ENCODE measurements at places on chromosomes 1 and 21. TPM values are rescaled to one million over a fixed set of nuclear protein-coding genes. Genes with fewer than 3 reads are reported as not detected.

Gene NCAM2
- under 0.01 TPM for total RNA-seq

Gene HTR6
- not detected for total RNA-seq

Gene VSIG8
- total RNA-seq: not detected

Gene ZNF593OS
- not detected for total RNA-seq

Gene GJA8
- total RNA-seq: not detected

Gene TAS1R1
- not detected for total RNA-seq

Gene PKNOX1
- total RNA-seq: 9.2 TPM

Gene NUDT4B
- 8.2 TPM for total RNA-seq

Gene ENAH
- 14.1 TPM for total RNA-seq

Gene FAM3B
- total RNA-seq: not detected

Gene TRIM46
- 1.3 TPM for total RNA-seq

Gene CFHR5
- total RNA-seq: not detected

Gene CELA2B
- total RNA-seq: not detected

Gene OR2T29
- total RNA-seq: not detected

Gene CSMD2
- under 0.01 TPM for total RNA-seq

Gene RNU1-3
- total RNA-seq: under 0.01 TPM

Gene PLA2G2A
- not detected for total RNA-seq

Gene P3R3URF
- total RNA-seq: not detected

Gene LEFTY1
- total RNA-seq: not detected

Gene PLA2G5
- total RNA-seq: not detected

Gene PODN
- not detected for total RNA-seq

Gene PSMA5
- 44.6 TPM for total RNA-seq

Gene DYRK3
- 22.6 TPM for total RNA-seq

Gene NCF2
- total RNA-seq: not detected

Gene ADGRB2
- total RNA-seq: 0.11 TPM

Gene B3GALT2
- total RNA-seq: 2.2 TPM

Gene DMBX1
- total RNA-seq: not detected

Gene ERICH3
- not detected for total RNA-seq

Gene SLFNL1
- total RNA-seq: 0.17 TPM

Gene RIMS3
- total RNA-seq: 0.43 TPM

Gene HYI
- 82.0 TPM for total RNA-seq

Gene GMEB1
- total RNA-seq: 6.5 TPM

Gene ATAD3C
- total RNA-seq: 0.11 TPM

Gene RGS8
- under 0.01 TPM for total RNA-seq

Gene ACTL8
- not detected for total RNA-seq

Gene LCE3D
- not detected for total RNA-seq

Gene NPHS2
- not detected for total RNA-seq

Gene CERS2
- 80.2 TPM for total RNA-seq

Gene SPRR2A
- not detected for total RNA-seq

Gene C1QC
- not detected for total RNA-seq

Gene TMEM54
- total RNA-seq: 10.2 TPM

Gene PTPN14
- 62.7 TPM for total RNA-seq

Gene LRRC39
- total RNA-seq: 0.43 TPM

Gene ACOT11
- total RNA-seq: 2.6 TPM

Gene TRIM67
- not detected for total RNA-seq

Gene C8A
- total RNA-seq: not detected

Gene ATP1A2
- not detected for total RNA-seq

Gene PTGFR
- 0.09 TPM for total RNA-seq

Gene KNCN
- total RNA-seq: not detected

Gene ADGRL2
- total RNA-seq: 6.7 TPM

Data from dermis lymphatic vessel endothelial cell (primary cell).